ENCODE measurements at places on chromosomes 6 and 20.

DNA sequence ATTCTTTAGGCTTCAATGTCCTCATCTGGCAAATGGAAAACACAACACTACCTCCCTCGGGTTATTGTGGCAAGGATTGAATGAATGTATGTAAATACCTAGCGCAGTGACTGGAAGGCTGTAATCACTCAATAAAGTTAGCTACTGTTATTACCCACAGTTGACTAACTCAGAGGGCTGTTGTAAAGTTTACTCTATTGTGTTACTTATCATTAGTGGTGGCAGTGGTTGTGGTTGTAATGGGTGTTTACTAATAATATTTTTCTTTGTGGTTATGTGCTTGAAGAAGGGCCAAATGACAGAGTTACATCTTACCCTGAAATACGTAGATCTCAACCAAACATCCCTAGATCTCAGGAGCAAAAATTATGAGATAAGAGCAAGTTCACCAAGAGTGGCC is 42.0 kb upstream of the PXDC1 start:
- DNase-seq: no peak

DNA sequence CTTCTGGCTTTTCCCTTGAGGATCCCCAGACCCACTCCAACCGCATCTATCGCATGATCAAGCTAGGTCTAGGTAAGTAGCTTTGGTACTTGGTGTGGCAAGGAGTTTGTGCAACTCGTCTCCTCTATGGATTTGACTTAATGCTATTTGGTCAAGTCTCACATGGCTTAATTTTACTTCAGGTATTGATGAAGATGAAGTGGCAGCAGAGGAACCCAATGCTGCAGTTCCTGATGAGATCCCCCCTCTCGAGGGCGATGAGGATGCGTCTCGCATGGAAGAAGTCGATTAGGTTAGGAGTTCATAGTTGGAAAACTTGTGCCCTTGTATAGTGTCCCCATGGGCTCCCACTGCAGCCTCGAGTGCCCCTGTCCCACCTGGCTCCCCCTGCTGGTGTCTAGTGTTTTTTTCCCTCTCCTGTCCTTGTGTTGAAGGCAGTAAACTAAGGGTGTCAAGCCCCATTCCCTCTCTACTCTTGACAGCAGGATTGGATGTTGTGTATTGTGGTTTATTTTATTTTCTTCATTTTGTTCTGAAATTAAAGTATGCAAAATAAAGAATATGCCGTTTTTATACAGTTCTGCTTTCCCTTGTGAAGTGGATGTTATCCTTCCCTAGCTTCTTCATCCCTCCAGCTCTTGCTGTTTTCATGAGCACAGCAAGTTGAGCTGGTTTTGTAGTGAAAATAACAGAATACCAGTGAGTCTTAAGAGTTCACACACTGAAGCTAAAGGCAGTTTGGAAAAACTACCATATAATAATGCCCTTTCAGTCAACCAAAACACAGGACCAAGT is 3.8 kb downstream of the SLC35B2 start:
- DNase-seq: peak; percentile 54

- DNase-seq: no peak
Measured at GRCh38 chr20:58910473-58910872, 58.0 kb downstream of the GNAS start.

DNA sequence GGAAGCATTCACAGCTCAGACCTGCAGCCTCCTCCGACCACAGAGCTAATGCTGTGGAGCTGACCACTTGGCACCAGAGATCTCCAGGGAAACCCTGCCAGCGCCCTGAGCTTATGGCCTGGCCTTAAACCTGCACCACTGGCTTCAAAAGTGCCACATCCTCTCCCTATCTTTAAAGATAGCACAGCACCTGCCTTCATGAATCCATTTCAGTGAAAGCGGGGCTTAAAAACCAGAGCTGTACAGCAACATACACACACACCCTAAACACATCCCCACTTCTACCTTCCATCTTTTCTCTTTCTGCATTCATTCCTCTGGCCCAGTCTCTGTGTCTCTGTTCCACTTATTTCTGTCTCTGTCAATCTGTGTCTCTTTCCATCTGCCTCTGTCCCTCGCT is 59.8 kb upstream of the CCDC167 start:
- DNase-seq: no peak

DNA sequence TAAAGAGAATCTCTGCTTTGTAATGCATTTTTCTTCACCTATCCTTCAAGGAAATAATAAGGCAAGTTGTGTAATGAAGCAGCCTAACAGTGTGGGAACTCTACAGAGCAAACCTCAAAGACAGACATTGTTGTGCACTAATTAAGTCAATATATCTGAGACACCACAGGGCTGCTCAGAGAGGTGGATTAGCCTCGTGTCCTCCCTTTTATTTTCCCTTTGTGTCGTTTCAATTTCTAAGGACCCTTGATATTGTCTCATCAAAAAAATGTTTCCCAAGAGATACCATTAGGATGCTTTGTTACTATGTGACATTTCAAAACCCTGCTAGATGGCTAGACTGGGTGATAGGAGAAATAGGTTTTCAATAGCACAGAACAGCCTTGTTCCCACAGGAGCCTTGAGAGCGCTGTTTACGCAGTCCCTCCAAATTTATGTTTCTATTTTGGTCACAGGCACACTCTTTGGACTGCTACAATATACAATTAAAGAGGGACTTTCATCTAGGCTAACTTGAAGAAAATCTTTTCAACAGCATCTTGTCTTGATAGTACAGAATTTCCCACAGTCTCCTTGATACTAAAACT is 23.1 kb downstream of the UBE3D start:
- DNase-seq: no peak

- DNase-seq: no peak
Measured at GRCh38 chr6:50966532-50966931, 147.9 kb downstream of the TFAP2B start.
